ENCODE measurements at places on chromosomes 2 and 18.

DNA sequence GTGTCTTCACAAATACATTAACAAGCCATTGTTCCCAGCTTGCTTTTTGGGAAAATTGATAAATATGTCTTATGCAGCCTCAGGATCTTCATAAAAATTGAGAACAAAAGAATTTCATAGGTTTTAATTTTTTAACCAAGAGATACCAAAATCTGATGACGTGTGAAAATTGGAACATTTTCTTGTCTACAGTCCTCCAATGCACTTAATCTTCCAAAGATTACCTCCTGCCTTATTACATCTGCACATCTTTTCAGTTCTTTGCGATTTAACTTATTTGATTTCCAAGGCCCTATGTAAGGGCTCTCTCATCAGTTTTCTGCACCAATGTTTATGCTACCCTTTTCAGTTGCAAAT is 3.1 kb downstream of the MRPL35 start:
- DNase-seq, result no peak

GRCh38 chr2:144067506-144067905 is 452.4 kb downstream of the ZEB2 start:
- no peak for DNase-seq

DNA sequence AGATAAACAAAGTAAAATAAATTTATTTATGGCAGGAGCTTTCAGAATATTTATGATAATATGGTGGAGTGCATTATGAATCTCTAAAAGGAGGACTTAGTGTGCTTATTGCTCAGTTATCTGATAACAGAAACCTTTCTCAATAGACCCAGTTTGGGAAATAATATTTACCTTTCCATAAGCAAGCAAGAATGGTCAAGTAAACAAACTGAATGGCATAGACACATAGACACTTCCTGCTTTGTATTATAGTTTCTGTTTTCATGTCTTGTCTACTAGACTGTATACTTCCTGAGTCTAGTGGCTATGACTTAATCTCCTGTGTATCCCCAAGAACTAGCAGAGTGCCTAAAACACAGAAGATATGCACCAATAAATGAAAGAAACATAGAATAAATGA is 87.8 kb downstream of the UPP2 start:
- DNase-seq, result no peak

- no peak for DNase-seq
Measured at GRCh38 chr2:119482481-119483394, 41.5 kb downstream of the SCTR start.

GRCh38 chr2:8629402-8629801 is 52.5 kb upstream of the ID2 start:
- no peak for DNase-seq

DNA sequence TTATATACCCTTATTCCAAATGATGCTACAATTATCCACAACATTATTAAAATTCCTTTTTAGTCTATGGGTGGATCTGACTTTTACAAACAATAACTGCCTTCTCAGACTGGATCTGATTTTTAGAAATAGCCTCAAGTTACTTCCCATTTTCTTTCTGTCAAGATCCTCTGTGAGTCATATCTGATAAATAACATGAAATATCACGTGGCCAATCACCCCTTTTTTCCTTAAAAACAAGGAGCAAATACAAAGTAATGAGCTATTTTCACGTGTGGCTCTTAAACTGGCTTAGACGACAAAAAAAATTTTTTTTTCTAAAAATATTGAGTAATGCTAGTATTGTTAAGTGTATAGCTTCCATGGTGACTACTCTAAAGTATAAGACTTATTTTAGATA is 6.7 kb downstream of the PELI1 start:
- DNase-seq, result no peak
